Activated CD4-positive, alpha-beta memory T cell treated with anti-CD3 and anti-CD28 coated beads for 36 hours (primary cell): ENCODE measurements at places on chromosomes 5 and 9. TPM values are rescaled to one million over a fixed set of nuclear protein-coding genes. Genes with fewer than 3 reads are reported as not detected.
A peak's percentile ranks its signal among the peaks of the same experiment; 100 is the strongest.

- H3K4me3 ChIP-seq: no peak overlapping the region
- no peaks in the 10 kb centered on the region for H3K27me3 ChIP-seq
- peak overlapping the region; percentile 66 for H3K27ac ChIP-seq
- peak; percentile 38 for DNase-seq
These were observed 133.2 kb downstream of the ERCC6L2 start for GRCh38 chr9:96008502-96009222.

GRCh38 chr9:124428751-124429529, 13.7 kb upstream of the PSMB7 start:
- DNase-seq: no peak
- no peak overlapping the region for H3K4me3 ChIP-seq
- no peaks in the 10 kb centered on the region for H3K4me1 ChIP-seq
- H3K27me3 ChIP-seq: peaks cover 2% of the 10 kb centered on the region
- no peaks in the 10 kb centered on the region for H3K36me3 ChIP-seq
- no peak overlapping the region for H3K27ac ChIP-seq

GRCh38 chr5:158599157-158599556, 500.6 kb downstream of the EBF1 start:
- no peaks in the 10 kb centered on the region for H3K36me3 ChIP-seq
- DNase-seq: no peak
- no peak overlapping the region for H3K27ac ChIP-seq
- no peaks in the 10 kb centered on the region for H3K27me3 ChIP-seq
- no peak overlapping the region for H3K4me3 ChIP-seq

- H3K27ac ChIP-seq: no peak overlapping the region
- no peaks in the 10 kb centered on the region for H3K4me1 ChIP-seq
- no peak overlapping the region for H3K4me3 ChIP-seq
- no peaks in the 10 kb centered on the region for H3K27me3 ChIP-seq
- H3K36me3 ChIP-seq: no peaks in the 10 kb centered on the region
- no peak for DNase-seq
These were observed 634.0 kb downstream of the MAT2B start for GRCh38 chr5:164139423-164139822.

GRCh38 chr5:90135779-90136378, 273.7 kb downstream of the CETN3 start:
- no peaks in the 10 kb centered on the region for H3K36me3 ChIP-seq
- DNase-seq: no peak
- H3K27me3 ChIP-seq: no peaks in the 10 kb centered on the region
- H3K27ac ChIP-seq: no peak overlapping the region
- no peak overlapping the region for H3K4me3 ChIP-seq

- peaks cover 9% of the 10 kb centered on the region for H3K27me3 ChIP-seq
- H3K4me1 ChIP-seq: no peaks in the 10 kb centered on the region
- H3K36me3 ChIP-seq: no peaks in the 10 kb centered on the region
- H3K27ac ChIP-seq: no peak overlapping the region
These were observed 90.5 kb downstream of the FSTL4 start for GRCh38 chr5:133521801-133522200.

GRCh38 chr9:133876836-133877235, 115.3 kb downstream of the VAV2 start:
- H3K27ac ChIP-seq: no peak overlapping the region
- no peak for DNase-seq
- no peak overlapping the region for H3K4me3 ChIP-seq
- H3K36me3 ChIP-seq: no peaks in the 10 kb centered on the region
- no peaks in the 10 kb centered on the region for H3K4me1 ChIP-seq

- H3K27ac ChIP-seq: no peak overlapping the region
- DNase-seq: no peak
- peaks cover 3% of the 10 kb centered on the region for H3K27me3 ChIP-seq
- no peaks in the 10 kb centered on the region for H3K36me3 ChIP-seq
- H3K4me1 ChIP-seq: no peaks in the 10 kb centered on the region
- H3K4me3 ChIP-seq: no peak overlapping the region
These were observed 380.8 kb downstream of the TMEM232 start for GRCh38 chr5:110345623-110346022.

GRCh38 chr5:37755581-37755980, 84.3 kb downstream of the GDNF start:
- DNase-seq: no peak
- H3K4me3 ChIP-seq: no peak overlapping the region
- H3K4me1 ChIP-seq: no peaks in the 10 kb centered on the region
- peaks cover 31% of the 10 kb centered on the region for H3K36me3 ChIP-seq
- no peaks in the 10 kb centered on the region for H3K27me3 ChIP-seq

DNA sequence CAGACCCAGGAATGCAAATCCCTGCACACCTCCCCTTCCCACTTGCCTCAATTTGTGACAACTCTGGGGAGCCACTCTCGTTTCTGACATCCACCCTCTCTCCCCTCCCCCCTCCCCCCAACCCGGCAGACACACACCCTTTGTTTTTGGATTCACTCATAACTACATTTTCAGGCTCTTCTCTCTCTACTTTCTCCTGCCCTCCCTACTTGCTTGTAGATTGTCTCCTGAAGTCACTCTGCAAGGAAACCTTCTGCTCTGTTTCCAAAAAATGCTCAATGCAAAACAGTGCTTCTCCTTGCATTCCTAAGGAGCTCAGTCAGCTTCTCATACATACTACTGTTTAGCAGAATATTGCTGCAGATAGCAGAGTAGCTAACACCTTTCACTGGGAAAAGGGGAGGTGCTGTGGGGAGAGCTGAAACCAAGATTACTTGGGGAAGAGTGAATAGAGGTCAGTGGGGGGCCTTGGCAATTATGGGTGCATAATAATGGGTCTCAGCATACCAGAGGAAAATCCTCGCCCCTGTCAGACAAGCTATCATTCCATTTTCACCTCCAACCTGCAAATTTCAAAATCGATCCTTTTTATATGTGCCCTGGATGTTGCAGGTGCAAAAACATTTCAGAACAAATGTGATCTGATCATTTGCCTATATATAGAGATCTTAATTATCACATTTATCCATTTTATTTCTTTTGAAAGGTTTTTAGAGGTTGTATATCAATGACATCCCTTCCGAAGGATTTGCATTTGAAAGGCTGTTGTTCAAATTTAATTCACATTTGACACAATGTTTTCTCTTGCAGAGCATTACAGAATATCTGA, 1860.7 kb upstream of the WWC1 start:
- no peak overlapping the region for H3K4me3 ChIP-seq
- no peaks in the 10 kb centered on the region for H3K36me3 ChIP-seq
- no peaks in the 10 kb centered on the region for H3K27me3 ChIP-seq
- H3K4me1 ChIP-seq: no peaks in the 10 kb centered on the region
- DNase-seq: no peak

Gene PCDHGB2
- 0.10 TPM for total RNA-seq

Gene FAXDC2
- not detected for total RNA-seq

Gene IL4
- total RNA-seq: 6.8 TPM

Gene PAEP
- total RNA-seq: not detected

Gene SPATA6L
- total RNA-seq: 0.48 TPM

Gene PCDHGB3
- total RNA-seq: not detected
